ENCODE measurements at places on chromosomes 4 and X.

GRCh38 chrX:153438532-153438931 lies 7.3 kb downstream of the TREX2 start:
- no peak for DNase-seq

DNA sequence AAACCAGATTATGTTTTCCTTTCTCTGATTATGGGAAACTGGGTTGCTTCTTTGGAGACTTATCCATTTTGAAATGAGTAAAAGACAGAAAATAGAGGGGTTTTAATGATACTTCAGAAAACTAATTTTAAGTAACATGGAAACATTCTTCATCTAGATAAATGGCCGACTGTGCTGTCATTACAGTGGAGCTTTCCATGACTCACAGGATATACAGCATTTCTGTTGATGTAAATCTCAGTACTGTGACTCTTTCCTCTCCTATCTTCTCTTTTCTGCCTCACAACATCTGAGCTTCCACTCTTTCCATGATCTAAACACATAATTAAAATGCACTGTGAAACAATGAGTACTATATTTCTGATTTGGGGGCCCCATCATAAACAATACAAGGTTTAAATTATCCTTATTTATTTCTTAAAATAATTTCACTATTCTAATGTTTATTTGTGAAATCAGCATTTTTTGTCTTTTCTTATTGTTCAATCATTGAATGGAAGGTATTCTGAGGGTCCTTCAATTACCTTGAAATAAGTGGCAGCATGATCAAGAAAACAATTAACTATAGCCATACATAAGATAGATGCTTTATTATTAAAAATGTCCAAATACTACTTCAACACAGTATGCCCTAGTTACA lies 19.3 kb downstream of the SEC24D start:
- DNase-seq, result no peak

GRCh38 chrX:31679861-31680260 lies 608.0 kb upstream of the FTHL17 start:
- no peak for DNase-seq

- DNase-seq, result no peak
Observed at GRCh38 chr4:79266136-79266535, 59.7 kb downstream of the NAA11 start.

DNA sequence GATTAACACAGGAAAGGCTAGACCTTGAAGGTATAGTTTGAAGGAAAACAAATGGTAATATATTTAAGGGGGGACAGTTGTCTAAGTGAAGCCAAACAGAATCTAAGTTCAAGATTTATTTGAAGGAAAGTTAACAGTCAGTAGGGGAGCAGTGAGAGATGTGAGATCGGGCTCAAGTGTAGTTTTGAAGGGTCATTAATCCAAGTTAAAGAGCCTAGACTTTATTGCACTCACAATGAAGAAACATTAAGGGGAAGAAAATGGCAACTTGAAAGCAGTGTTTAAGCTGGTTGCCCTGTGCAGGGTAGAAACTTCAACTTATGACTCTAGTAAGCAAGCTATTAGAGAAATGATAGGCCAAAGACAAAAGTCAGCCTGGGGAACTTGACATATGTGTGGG lies 1952.2 kb downstream of the PCDH7 start:
- no peak for DNase-seq

DNA sequence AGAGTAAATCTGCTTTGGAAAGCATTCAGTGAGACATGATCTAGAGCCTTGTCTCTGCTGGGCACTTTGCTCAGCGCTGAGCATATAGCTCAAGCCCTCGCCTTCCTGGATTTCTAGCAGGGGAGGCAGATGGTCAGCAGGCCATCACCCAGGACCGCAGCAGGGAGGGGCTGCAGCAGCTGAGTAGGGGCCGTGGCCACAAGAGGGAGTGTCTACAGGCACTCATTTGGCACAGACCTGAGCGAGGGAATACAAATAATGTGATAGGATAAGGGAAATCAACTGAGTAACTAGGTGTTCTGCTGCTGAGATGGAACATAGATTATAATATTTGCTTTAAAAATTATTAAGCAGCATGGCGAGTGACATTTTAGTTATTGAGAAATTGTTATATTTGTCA lies 30.2 kb downstream of the OFD1 start:
- DNase-seq, result peak; percentile 72

DNA sequence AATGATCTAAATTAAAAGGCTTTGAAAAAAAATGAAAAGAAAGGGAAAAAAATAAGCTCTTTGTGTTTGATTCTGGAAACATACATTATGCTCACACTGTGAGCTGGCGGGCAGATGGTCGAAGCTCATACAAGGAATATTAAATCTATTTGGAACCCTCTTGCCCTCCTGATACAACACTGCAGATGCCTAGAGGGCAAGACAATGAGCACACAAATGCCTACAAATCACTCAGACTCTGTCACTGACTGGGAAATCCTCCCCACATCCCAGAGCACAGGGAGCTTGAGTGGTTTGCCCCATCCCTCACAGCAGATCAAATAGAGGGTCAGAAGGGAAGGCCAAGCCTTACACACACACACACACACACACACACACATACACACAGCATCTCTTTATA lies 320.4 kb downstream of the HNRNPD start:
- no peak for DNase-seq

- no peak for DNase-seq
Observed at GRCh38 chr4:130699004-130699403, 1603.1 kb downstream of the C4orf33 start.

DNA sequence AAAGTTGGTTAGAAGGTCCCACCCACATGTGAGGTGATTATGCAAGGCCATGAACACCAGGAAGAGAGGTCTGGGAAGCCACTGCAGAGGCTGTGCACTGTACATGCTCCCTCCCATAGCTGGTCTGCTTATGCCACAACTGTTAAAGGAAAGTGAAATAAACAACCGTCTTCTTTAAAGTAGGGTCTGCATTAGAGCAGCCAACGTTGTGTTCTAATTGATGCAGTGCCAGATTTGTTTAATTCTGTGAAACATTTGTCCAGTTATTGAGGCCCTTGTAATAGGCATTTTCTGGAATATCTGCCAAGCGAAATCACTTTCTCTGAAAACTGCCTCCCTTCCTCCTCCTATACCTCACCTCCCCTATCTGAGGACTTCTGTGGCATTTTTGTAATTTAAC lies 224.0 kb upstream of the LNX1 start:
- no peak for DNase-seq

DNA sequence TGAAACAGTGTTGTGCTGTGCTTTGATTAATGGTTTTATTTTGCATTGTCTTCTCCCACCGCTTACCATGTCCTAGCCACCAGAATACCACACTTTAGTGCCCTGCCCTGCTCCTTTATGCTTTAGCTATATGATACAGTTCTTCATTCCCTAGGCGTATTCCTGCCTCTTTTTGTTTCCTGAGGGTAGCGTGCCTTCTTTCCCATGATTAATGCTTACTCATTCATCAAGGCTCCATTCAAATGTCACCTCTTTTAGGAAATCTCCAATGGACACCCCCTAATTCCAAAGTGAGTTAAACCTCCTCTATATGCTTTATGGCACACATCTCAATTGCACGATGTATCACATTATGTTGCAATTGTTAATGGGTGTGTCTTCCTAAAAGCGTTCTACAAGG lies 46.3 kb downstream of the SPANXD start:
- DNase-seq, result no peak

GRCh38 chr4:38686682-38687081 lies 22.7 kb downstream of the KLF3 start:
- peak; percentile 78 for DNase-seq

GRCh38 chr4:112053825-112054350 lies 91.4 kb upstream of the FAM241A start:
- DNase-seq, result no peak

GRCh38 chr4:21012851-21013331 lies 312.6 kb downstream of the PACRGL start:
- no peak for DNase-seq

- no peak for DNase-seq
Observed at GRCh38 chr4:155805016-155805415, 46.2 kb downstream of the GUCY1B1 start.

GRCh38 chrX:119763181-119763580 lies 4.8 kb downstream of the SOWAHD start:
- DNase-seq, result no peak

All from SK-N-SH (cell line).